ENCODE measurements at places on chromosomes 13 and 19. TPM values are rescaled to one million over a fixed set of nuclear protein-coding genes. Genes with fewer than 3 reads are reported as not detected.

Gene C13orf46
- total RNA-seq, result 14.0 TPM

Gene TUBB4A
- total RNA-seq, result 1.2 TPM

- peaks cover 19% of the 10 kb centered on the region for H3K27me3 ChIP-seq
- H3K27ac ChIP-seq, result no peak within 1 kb of the TSS
- H3K36me3 ChIP-seq, result no peaks in the 10 kb centered on the region
- no peak within 1 kb of the TSS for H3K4me3 ChIP-seq
- peaks cover 6% of the 10 kb centered on the region for H3K4me1 ChIP-seq
- DNase-seq, result no peak
These were observed at the start of gene ZSCAN4 for GRCh38 chr19:57668635-57669034. Gene ZSCAN4, plus strand, starts transcription at chr19:57668935. Its CDS starts 7,211 bp downstream, at chr19:57676146.

Gene SUPT20H
- total RNA-seq, result 55.3 TPM

DNA sequence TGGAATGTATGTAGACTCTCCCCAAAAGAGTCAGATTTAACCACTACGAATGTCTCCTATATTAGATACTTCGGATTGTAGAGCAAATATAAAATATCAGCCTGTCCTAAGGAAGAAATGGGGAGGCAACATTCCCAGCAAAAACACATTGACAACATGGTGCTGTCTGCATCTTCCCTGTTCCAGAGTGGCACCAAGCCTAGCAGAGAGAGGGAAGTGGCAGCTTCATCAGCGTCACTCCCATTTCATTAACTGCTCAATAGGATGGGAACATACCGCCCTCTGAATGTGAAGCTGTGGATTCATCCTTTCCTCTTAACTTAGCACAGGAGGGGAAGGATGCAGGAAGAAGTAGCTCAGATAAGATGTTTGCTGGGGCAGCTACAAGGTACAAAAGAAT is 45.4 kb downstream of the MYO16 start:
- H3K4me1 ChIP-seq, result no peaks in the 10 kb centered on the region
- no peaks in the 10 kb centered on the region for H3K36me3 ChIP-seq
- H3K27ac ChIP-seq, result no peak overlapping the region
- DNase-seq, result no peak
- H3K4me3 ChIP-seq, result no peak overlapping the region

GRCh38 chr19:3324405-3324856 is 42.0 kb upstream of the NFIC start:
- H3K4me1 ChIP-seq, result no peaks in the 10 kb centered on the region
- H3K4me3 ChIP-seq, result no peak overlapping the region
- no peak overlapping the region for H3K27ac ChIP-seq
- no peaks in the 10 kb centered on the region for H3K36me3 ChIP-seq

GRCh38 chr19:788686-788982 is 8.6 kb upstream of the PTBP1 start:
- peaks cover 6% of the 10 kb centered on the region for H3K36me3 ChIP-seq
- H3K27ac ChIP-seq, result peak overlapping the region; percentile 77
- no peaks in the 10 kb centered on the region for H3K27me3 ChIP-seq
- no peak overlapping the region for H3K4me3 ChIP-seq
- peaks cover 49% of the 10 kb centered on the region for H3K4me1 ChIP-seq
- no peak for DNase-seq

DNA sequence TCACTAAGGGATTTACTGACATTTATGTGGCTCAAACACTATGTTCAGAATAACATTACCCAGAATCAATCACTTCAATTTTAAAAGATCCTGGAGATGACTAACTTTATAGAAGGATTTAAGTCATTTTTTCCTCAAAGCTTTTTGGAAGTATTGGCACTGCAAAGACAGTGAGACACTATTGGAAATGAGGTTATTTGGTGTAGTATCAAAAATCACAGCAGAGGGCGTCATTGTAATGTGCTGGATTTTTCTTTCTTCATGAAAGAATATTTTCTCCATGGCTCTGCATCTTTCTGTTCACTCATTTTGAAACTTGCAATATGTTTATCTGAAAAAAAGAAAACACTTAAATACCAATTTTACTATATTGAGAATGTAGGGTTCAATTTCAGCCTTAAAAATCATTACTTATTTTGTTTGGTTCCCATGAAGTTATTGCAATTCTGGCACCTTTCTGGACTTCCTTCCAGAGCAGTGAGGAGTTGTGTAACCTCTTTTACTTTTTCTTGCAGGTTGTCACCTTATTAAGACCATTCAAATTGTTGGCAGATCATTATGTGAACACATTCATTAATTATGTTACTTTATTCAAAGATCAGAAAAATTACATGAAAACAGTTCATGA is 3.7 kb upstream of the CSNK1A1L start:
- H3K4me3 ChIP-seq, result no peak overlapping the region
- DNase-seq, result no peak
- H3K4me1 ChIP-seq, result no peaks in the 10 kb centered on the region
- no peaks in the 10 kb centered on the region for H3K36me3 ChIP-seq

DNA sequence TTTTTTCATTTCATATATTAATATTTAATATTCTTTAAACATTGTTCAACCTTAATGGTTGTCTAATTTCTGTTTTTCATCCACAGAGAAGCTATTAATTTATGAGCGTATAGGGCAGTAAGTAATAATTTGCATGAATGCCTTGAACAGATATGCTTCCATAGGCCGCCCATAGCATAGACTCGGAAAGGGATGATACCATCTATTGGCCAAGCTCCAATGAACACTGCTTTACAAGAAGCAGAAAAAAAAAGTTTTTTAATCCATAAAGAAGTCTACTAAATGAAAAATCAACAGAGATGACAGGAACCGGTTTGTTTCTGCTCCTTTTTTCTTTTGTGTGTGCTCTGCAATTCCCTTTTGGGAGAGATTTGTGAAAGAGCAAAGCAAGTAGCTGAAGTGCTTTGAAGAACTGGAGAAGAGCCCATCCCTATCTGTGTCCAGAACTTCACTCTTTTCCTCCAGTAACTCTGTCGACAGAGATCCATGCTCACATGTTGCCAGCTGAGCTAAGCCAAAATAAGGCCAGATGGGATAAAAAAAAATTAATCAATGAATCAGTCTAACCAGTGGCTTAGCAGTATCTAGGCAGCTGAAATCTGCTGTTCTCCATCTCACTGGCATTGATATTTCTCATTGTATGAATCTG is 215.9 kb upstream of the SOX21 start:
- DNase-seq, result no peak
- H3K36me3 ChIP-seq, result no peaks in the 10 kb centered on the region
- no peak overlapping the region for H3K27ac ChIP-seq
- no peaks in the 10 kb centered on the region for H3K4me1 ChIP-seq

Gene ALOX5AP
- 311 TPM for total RNA-seq

Gene POLRMT
- 42.5 TPM for total RNA-seq

GRCh38 chr13:21005193-21005592 is 56.2 kb downstream of the LATS2 start:
- no peak overlapping the region for H3K27ac ChIP-seq
- H3K4me3 ChIP-seq, result no peak overlapping the region
- no peak for DNase-seq
- no peaks in the 10 kb centered on the region for H3K27me3 ChIP-seq
- H3K36me3 ChIP-seq, result no peaks in the 10 kb centered on the region

- no peak for DNase-seq
- H3K27me3 ChIP-seq, result no peaks in the 10 kb centered on the region
- H3K27ac ChIP-seq, result no peak overlapping the region
These were observed 57.1 kb downstream of the LMO7 start for GRCh38 chr13:75693227-75693626.

DNA sequence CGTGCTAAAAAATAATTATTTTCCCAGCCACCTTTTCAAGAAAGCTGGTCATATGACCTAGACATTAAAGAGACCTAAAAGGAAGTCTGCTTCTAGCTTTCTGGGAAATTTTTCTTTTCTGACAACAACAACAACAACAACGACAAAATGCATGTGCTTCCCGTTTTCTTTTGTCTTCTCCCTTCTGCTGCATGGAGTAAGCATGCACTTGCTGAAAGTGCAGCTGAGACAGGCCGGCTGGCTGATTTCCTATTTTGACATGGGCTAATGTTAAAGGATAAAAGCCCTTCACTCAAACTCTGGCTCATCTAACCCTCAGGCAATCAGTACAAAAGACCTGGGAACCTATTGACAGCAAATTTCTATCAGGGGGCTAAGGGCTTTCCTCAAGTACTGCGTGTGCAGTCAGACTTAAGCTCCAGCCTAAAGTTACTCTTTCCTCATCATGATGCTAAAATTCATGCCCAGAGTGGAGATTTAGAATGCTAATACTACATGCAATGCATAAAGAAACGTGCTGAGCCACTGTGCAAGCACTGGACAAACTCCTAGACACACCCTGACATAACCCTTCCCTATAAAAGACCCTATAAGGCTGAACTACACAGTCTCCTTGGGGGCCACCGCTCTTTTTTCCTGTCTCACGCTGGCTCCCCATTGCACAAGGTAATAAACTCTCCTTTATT is 811.1 kb downstream of the UQCRFS1 start:
- peaks cover 25% of the 10 kb centered on the region for H3K27me3 ChIP-seq
- no peak overlapping the region for H3K27ac ChIP-seq
- DNase-seq, result no peak
- no peaks in the 10 kb centered on the region for H3K4me1 ChIP-seq
- no peaks in the 10 kb centered on the region for H3K36me3 ChIP-seq

- no peak overlapping the region for H3K4me3 ChIP-seq
- peaks cover 18% of the 10 kb centered on the region for H3K27me3 ChIP-seq
- no peaks in the 10 kb centered on the region for H3K4me1 ChIP-seq
- no peak overlapping the region for H3K27ac ChIP-seq
- H3K36me3 ChIP-seq, result no peaks in the 10 kb centered on the region
These were observed 20.3 kb downstream of the CHST8 start for GRCh38 chr19:33641956-33642498.

- H3K4me1 ChIP-seq, result peaks cover 16% of the 10 kb centered on the region
- H3K4me3 ChIP-seq, result no peak overlapping the region
- no peaks in the 10 kb centered on the region for H3K36me3 ChIP-seq
- H3K27me3 ChIP-seq, result peaks cover 5% of the 10 kb centered on the region
- no peak for DNase-seq
These were observed 154.6 kb downstream of the FLT1 start for GRCh38 chr13:28340272-28340793.

GRCh38 chr19:1310853-1311180 is 25.1 kb downstream of the EFNA2 start:
- H3K4me3 ChIP-seq, result no peak overlapping the region
- H3K4me1 ChIP-seq, result peaks cover 5% of the 10 kb centered on the region
- peaks cover 66% of the 10 kb centered on the region for H3K27me3 ChIP-seq
- H3K27ac ChIP-seq, result no peak overlapping the region
- no peaks in the 10 kb centered on the region for H3K36me3 ChIP-seq

- H3K36me3 ChIP-seq, result peaks cover 15% of the 10 kb centered on the region
- no peaks in the 10 kb centered on the region for H3K27me3 ChIP-seq
- peaks cover 23% of the 10 kb centered on the region for H3K4me1 ChIP-seq
- H3K4me3 ChIP-seq, result peak within 1 kb of the TSS; percentile 77
These were observed at the start of gene PHLDB3 for GRCh38 chr19:43504426-43505185. Gene PHLDB3, minus strand, starts transcription at chr19:43504746. Its CDS starts 628 bp downstream, at chr19:43504118.

All from lower lobe of right lung (tissue), 2 donors.